ENCODE measurements at places on chromosomes 2 and 18.

DNA sequence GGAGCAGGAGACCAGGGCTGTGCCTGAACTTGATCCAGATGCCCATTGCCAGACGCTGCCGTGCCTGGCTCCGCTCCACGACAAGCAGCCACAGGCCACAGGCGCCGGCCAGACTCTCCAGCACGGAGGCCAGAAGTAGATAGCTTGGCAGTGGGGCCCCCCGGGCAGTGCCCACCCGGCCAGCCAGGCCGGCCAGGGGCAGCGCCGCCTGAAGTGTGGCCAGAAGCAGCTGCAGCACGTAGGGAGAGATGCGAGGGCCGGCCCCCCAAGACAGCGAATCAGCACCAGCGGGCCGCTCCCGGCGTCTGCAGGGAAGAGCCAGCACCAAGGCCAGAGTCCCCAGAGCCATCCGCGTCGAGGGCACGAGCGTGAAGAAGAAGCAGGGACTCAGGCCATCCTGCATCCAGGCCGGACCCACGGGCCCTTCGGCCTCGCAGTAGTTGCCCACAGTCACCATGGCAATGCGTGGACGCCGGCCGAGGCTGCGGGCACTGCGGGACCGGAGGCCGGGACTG lies 484 bp downstream of the ABCB6 start:
- DNase-seq, result no peak

DNA sequence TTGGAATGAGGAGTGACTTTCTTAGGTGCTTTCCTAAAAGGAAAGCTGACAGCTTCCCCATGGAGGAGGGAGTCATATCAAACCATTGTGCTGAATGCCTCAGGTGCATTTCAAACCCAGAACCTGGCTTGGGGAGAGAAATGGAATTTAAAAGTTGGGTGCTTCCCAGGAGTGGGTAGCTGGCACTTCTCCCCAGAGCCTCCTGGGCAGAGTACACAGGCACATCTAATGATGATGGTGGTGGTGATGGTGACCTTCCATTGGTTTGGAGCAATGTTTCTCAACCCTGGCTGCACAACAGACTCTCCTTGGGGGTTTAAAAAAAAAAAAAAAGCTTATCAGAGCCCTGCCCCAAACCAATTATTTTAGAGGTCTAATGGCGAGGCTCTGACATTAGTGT lies 8.3 kb downstream of the FOSL2 start:
- no peak for DNase-seq

- DNase-seq, result no peak
Measured at GRCh38 chr2:186724736-186725135, 30.9 kb downstream of the FAM171B start.

GRCh38 chr2:56192664-56193305 lies 9.0 kb downstream of the CCDC85A start:
- DNase-seq, result no peak

GRCh38 chr2:59183070-59183469 lies 941.9 kb upstream of the FANCL start:
- no peak for DNase-seq

GRCh38 chr2:81061016-81061415 lies 756.5 kb upstream of the LRRTM1 start:
- no peak for DNase-seq

DNA sequence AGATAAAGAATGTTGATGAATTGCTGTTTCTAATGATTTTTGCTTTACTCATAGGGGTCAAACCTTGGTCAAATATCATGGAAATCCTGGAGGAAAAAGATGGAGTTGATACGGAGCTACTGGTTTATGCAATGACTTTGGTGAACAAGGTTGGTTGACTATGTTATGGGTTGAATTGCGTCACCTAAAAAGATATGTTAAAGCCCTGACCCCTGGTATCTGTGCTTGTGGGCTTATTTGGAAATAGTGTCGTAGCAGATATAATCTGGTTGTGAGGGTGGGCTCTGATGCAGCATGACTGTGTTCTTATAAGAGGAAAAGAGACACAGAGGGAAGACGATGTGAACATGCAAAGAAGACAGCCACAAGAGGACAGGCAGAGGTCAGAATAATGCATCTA lies 226.2 kb downstream of the TPGS2 start:
- DNase-seq, result no peak

DNA sequence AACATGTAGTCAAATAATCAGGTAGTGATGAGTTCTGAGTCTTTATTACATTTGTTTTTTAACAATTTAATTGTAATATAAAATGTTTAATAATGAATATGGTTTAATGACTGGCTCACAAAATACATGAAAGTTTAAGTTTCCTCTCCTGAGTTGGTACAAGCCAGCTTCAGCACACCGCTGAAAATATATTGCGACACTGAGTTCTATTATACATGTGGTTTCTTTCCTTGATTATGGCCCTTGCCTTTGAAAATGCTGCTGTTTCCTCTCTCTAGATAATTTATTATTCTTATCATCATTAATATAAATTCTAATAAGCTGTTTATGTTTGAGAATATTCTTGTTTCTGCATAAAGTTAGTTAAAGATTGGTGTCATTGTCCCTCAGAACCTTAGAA lies 249.3 kb downstream of the PARD3B start:
- no peak for DNase-seq

DNA sequence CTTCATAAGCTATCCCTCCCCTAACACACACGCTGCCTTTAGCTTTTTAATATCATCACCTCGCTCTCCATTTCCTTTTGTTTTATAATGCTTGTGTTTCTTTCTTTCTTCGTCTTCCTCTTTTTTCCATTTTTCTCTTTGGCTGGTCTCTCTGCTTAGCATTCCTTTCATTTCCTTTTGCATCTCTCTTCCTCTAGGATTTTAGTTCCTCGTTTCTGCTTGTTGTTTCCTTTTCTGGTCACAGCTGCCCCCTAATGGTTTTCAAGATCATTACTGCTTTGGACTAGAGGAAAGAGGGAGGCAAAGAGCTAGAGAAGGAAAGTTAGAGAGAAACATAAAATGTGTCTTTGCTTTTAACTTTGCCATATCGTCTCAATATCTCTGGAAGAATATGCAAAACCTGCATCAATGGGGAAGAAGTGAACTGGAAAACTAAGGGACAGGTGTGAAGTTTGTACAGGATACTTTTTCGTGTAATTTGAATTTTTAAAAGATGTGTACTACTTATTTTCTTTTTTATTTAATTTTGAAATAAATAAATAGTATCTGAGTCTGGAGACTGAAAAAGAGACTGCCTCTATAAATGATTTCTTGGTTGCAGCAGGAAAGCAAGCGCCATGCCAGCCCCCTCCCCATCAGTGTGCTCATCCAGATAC lies 6.3 kb upstream of the NRP2 start:
- no peak for DNase-seq

GRCh38 chr2:49251766-49252165 lies 97.5 kb upstream of the FSHR start:
- no peak for DNase-seq

DNA sequence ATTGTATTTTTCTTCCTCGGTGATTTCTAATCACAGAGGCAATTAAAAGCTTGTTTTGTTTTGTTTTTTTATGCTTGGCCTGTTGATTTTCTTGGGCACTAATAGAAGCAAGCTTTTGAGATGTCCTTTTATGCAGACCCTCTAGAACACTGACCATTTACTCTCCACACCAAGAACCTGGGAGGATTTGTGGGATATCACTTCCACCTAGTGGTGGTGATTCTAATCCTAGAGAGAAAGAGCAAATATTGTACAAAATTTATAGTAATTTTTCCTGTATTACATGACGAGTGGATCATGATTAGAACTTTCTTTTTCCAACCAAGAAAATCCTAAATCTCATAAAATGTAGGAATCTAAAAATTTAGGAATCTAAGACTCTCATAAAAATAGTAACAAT lies 23.4 kb downstream of the NEMP2 start:
- no peak for DNase-seq

- no peak for DNase-seq
Measured at GRCh38 chr2:120305296-120305695, 40.6 kb upstream of the INHBB start.

- no peak for DNase-seq
Measured at GRCh38 chr18:48842259-48843061, 108.3 kb downstream of the SMAD7 start.

DNA sequence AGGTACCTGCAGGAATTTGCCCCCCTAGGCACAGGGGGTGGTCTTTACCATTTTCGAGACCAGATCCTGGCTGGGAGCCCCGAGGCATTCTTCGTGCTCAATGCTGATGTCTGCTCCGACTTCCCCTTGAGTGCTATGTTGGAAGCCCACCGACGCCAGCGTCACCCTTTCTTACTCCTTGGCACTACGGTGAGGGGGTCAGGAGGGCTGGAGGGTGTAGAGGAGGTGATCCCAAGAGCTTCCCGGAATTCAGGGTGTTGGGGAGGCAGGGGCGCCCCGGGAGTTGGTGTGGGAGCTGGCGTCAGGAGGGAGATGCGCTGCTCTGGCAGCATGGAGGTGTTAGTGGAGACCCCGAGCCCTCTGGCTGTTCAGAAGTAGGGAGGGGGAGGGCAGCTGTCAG lies 3.2 kb downstream of the GMPPA start:
- DNase-seq, result no peak

DNA sequence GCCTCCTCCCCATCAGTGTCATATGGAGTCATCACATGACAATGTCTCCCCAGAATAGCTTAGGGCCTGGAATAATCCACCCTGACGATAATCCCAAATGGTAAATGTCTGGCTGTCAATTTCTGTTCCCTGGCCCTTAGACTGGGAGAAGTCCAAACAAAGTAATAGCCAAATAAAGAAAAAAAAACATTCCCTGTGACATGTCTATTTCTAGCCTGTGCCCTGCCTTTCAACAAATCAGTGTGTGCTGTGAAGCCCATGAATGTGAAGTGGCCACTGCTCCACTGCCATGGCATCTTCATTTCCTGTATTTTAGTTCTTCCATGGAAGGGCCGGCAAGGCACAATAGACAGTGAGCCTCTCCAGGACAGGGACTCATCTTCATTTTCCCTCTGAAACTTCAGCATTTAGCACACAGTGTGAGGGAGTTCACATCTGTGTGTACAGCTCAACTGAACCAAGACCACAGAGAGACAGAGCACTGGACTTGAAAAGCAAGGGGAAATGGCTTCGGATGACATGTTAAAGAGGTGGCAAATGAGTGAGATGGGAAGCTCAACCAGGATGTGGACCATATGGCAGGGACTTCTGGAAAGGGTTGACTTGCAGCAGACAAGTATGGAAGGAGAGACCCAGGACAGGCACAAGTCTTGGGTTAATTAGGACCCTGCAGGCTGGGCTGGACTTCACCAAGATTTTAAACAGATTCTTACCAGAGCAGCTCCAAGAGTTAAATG lies 140.0 kb downstream of the ANTXR1 start:
- DNase-seq, result no peak

GRCh38 chr2:112880696-112881095 lies 30.3 kb upstream of the IL37 start:
- DNase-seq, result no peak

- DNase-seq, result no peak
Measured at GRCh38 chr18:79643054-79643984, 36.3 kb upstream of the CTDP1 start.

- DNase-seq, result no peak
Measured at GRCh38 chr18:63206433-63207142, 113.0 kb downstream of the BCL2 start.

GRCh38 chr2:27089111-27089954 lies 2.8 kb downstream of the KHK start:
- no peak for DNase-seq

DNA sequence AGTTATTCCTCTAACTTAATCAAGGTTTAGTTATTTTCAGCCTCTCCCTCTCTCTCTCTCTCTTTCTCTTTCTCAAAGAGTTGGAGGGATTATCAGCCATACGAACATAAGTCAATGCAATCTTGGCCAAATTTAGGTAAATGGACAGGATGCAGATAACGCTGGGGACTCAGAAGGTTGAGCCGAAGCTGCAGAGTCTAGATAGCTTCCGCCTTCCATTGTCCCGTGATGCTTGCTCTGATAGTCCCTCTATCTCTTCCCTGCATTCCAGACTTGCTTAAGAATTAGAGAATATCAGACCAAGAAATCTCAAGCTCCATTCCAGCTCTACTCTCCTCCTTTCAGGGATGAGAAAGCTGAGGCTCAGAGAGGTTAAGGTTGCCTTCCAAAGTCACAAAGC lies 502.8 kb upstream of the TNP1 start:
- DNase-seq, result no peak

GRCh38 chr18:35938562-35938961 lies 33.9 kb upstream of the RMP24 start:
- DNase-seq, result no peak

DNA sequence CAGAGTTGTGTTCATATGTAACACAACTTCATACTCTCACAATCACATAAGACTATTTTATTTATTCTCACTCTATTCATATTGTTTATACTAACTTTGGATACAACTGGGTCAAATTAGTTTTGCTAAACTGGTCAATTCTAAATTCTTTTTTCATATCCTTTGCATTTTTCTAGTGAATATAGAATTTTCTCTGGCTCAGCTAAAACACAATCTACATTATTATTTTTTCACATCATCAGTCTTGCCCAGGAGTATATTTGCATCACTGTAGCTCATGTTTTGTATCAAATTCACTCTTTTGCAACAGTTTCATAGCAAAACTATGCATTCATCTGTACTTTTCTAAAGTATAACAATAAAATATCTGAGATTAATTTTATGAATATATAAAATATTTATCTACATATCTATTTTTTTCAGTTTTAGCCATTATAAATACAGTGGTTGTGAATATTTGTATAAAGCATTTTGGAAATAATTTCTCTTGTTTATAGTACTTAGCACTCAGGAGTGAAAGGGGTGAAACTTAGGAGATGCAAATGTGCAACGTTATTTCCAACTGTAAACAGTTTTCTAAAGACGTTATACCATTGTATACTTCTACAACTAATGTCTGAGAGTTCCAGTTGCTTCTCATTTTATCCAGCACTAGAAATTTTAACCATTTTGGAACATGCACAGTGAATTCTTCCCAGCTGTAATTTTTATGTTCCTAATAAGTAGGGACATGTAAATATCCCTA lies 854.6 kb downstream of the CBLN2 start:
- DNase-seq, result no peak

GRCh38 chr2:101012706-101013181 lies 10.7 kb downstream of the RPL31 start:
- no peak for DNase-seq

Measured in stimulated activated CD8-positive, alpha-beta memory T cell treated with anti-CD3 and anti-CD28 coated beads, Interleukin-4, amount 100 ng/mL, for 4 hours (primary cell).